ENCODE measurements at places on chromosomes 5 and 9.
A peak's percentile ranks its signal among the peaks of the same experiment; 100 is the strongest.

DNA sequence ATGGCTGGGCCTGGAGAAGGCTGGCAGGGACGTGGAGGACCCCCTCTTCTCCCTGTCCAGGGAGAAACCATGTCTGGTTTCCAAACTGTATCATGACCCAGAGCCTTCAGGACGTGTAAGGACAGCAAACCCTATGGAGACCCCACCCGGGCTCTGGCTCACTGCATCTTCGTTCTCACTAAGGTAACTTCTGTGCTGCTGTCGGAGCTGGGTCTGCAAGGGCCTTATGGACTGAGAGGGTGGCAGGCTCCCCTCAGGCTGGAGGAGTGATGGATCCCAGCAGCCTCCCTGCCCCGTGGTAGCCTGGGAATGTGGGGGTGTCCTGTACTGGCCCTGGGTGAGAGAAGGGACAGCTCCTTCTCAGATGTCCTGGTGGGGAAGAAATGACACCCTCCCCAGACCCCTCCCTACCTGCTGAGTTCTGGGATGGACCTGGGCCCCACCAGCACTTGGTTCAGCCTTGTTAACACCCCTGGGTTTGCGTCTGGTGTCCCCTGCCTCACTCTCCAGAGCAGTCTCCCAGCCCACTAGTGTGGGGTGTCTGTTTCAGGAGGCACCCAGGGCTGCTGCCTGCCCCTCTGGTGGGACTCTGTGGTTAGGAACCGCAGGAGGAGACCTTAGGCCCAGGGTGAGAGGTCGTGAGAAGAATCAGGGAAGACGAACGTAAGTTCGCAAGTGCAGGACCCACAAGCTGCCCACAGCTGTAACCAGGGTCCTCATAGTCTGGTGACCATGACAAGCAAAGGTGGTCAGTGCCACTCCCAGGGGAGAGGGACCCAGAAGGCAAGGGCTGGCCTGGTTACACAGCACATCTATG is 6.6 kb downstream of the SPATA31E1 start:
- H3K27ac ChIP-seq: no peak overlapping the region
- no peaks in the 10 kb centered on the region for H3K36me3 ChIP-seq
- no peaks in the 10 kb centered on the region for H3K27me3 ChIP-seq
- H3K4me3 ChIP-seq: no peak overlapping the region
- DNase-seq: no peak

- H3K4me3 ChIP-seq: no peak overlapping the region
- no peaks in the 10 kb centered on the region for H3K27me3 ChIP-seq
- H3K4me1 ChIP-seq: no peaks in the 10 kb centered on the region
- H3K36me3 ChIP-seq: no peaks in the 10 kb centered on the region
- H3K27ac ChIP-seq: no peak overlapping the region
- DNase-seq: no peak
Observed at GRCh38 chr9:78118742-78119473, 87.3 kb upstream of the GNAQ start.

GRCh38 chr5:111454198-111454622 is 58.1 kb downstream of the STARD4 start:
- DNase-seq: no peak
- no peaks in the 10 kb centered on the region for H3K27me3 ChIP-seq
- H3K4me1 ChIP-seq: peaks cover 4% of the 10 kb centered on the region
- H3K27ac ChIP-seq: no peak overlapping the region

- H3K36me3 ChIP-seq: no peaks in the 10 kb centered on the region
- no peaks in the 10 kb centered on the region for H3K27me3 ChIP-seq
- no peak overlapping the region for H3K27ac ChIP-seq
- H3K4me3 ChIP-seq: no peak overlapping the region
- DNase-seq: no peak
- peaks cover 8% of the 10 kb centered on the region for H3K4me1 ChIP-seq
Observed at GRCh38 chr5:56745864-56746263, 69.5 kb upstream of the MAP3K1 start.

GRCh38 chr9:76218117-76218885 is 175.9 kb downstream of the RFK start:
- H3K4me3 ChIP-seq: no peak overlapping the region
- H3K27ac ChIP-seq: no peak overlapping the region
- no peak for DNase-seq
- peaks cover 10% of the 10 kb centered on the region for H3K4me1 ChIP-seq

- DNase-seq: no peak
- H3K27me3 ChIP-seq: no peaks in the 10 kb centered on the region
- peaks cover 2% of the 10 kb centered on the region for H3K4me1 ChIP-seq
Observed at GRCh38 chr9:98071737-98072136, 15.2 kb downstream of the NANS start.

DNA sequence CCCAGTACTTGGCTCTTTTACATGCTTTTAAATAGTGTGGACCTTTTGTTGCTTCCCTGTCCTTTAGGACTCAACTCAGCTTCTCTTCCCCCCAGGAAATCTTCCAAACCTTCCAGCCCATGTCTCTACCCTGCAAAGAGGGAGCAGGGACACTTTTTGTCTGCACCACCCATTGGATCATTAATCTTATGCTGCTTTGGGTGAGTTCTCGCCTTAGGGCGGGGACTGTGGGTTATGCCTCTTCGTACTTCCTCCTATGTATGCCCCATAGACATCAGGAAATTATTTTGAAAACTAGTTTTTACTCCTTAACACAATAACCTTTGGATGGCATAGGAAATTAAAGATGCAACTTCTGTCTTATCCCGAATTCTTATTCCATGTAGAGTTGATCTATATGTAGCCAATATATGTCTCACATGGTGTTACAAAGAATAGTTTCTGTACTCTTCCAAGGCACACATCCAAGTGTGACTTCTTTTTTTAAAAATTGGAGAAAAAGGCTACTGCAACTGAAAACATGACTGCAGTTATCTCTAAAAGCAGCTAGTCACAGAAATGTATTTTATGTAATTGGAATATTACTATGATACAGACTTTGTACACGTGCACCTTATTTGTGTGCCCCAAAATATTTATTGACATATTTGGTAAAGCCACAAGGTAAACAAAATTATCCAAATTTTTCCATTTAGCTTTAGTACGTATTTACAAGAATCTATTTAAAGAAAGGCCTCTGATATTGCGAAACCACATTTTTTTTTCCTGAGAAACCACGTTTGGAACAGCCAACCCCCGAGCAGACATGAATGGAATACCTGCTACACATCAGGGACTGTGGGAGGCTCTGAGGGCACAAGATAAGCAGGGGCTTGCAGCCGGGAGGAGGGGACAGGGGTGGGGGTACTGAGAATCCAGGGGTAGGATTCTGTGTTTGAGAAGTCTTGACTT is 133.6 kb downstream of the WDR41 start:
- no peak overlapping the region for H3K4me3 ChIP-seq
- no peaks in the 10 kb centered on the region for H3K27me3 ChIP-seq
- no peaks in the 10 kb centered on the region for H3K36me3 ChIP-seq
- DNase-seq: no peak
- H3K27ac ChIP-seq: peak overlapping the region; percentile 53

- no peak for DNase-seq
- H3K4me1 ChIP-seq: no peaks in the 10 kb centered on the region
- H3K36me3 ChIP-seq: no peaks in the 10 kb centered on the region
- no peak overlapping the region for H3K27ac ChIP-seq
- no peak overlapping the region for H3K4me3 ChIP-seq
Observed at GRCh38 chr9:106284296-106284695, 578.7 kb upstream of the ZNF462 start.

GRCh38 chr5:146947181-146947941 is 68.8 kb upstream of the PPP2R2B start:
- H3K36me3 ChIP-seq: no peaks in the 10 kb centered on the region
- H3K27ac ChIP-seq: no peak overlapping the region
- DNase-seq: no peak
- no peaks in the 10 kb centered on the region for H3K4me1 ChIP-seq
- no peak overlapping the region for H3K4me3 ChIP-seq

- H3K27me3 ChIP-seq: no peaks in the 10 kb centered on the region
- no peak overlapping the region for H3K4me3 ChIP-seq
- no peak for DNase-seq
- H3K4me1 ChIP-seq: peaks cover 25% of the 10 kb centered on the region
- H3K36me3 ChIP-seq: no peaks in the 10 kb centered on the region
Observed at GRCh38 chr5:124679578-124680199, 66.8 kb downstream of the ZNF608 start.

GRCh38 chr9:99253772-99254431 is 31.8 kb downstream of the SEC61B start:
- H3K27ac ChIP-seq: no peak overlapping the region
- H3K36me3 ChIP-seq: no peaks in the 10 kb centered on the region
- no peak for DNase-seq
- H3K4me1 ChIP-seq: peaks cover 4% of the 10 kb centered on the region

DNA sequence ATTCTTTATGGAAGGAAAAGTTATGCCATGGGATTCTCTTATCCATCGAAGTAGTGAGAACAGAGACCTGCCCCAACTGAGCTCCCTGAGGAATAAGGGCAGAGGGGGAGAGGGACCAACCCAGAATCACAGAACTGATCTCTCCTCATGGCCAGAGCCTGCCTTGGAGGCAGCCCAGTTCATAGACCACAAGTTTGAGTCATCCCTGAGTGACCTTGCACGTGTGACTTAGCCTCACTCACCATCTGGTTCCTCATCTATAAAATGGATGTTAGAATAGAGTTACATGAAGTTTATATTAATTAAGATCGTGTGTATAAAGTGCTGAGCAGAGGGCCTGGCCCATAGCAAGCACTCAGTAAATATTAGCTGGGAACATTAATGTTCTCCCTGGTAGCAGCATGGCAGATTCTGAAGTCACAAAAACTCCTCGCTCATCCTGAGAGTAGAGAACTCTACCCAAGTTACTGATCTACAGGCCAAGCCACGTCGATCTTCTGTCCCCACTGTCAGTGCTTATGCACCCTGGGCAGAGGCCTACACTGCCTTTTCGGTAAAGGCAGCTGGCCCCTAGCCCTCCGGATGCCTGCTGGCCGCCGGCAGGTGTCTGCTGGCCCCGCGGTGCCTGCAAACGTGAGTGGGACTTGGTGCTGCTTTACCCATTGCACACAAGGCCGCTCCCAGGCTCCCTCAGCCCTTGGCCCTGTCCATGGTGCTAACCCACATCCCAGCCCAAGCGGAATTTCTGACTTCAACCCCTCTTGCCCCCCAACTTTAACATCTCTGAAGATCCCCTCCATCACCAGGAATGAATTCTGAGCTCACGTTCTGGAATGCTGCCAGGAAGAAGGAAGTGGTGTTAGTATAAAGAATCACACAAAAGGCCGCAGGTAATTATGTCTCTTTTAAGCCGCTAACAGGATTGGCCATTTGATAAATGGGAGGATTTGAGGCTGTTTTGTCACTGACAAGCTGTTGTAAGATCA is 61.1 kb upstream of the ARAP3 start:
- no peaks in the 10 kb centered on the region for H3K4me1 ChIP-seq
- no peak overlapping the region for H3K4me3 ChIP-seq
- no peaks in the 10 kb centered on the region for H3K27me3 ChIP-seq
- no peak for DNase-seq

DNA sequence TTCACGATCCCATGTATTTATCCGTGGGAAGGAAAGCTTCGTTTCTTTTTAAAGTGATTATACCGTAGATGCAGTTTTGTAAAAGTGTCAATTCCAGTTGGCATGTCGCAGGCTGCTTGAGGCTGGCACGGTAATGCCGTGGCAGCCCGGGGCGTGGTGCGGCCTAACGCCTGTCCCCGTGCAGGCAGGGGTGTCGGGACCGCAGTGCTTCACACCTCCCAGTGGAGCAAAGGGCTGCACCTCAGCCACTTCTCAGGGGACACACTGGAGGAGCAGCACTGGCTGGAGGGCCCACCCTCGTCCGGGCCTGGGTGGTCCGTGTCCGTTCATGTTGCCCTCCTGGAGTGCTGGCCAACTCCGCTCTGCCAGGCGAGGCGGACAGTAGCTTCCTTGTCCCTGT is 103.2 kb downstream of the RXRA start:
- H3K27me3 ChIP-seq: no peaks in the 10 kb centered on the region
- no peak overlapping the region for H3K27ac ChIP-seq
- H3K4me1 ChIP-seq: peaks cover 10% of the 10 kb centered on the region
- H3K36me3 ChIP-seq: peaks cover 24% of the 10 kb centered on the region
- no peak overlapping the region for H3K4me3 ChIP-seq

All from thoracic aorta (tissue), 2 donors.